Activated T-helper 1 cell treated with anti-CD3 and anti-CD28 coated beads, Interleukin-2, amount 50 U/mL, for 16 hours (primary cell): ENCODE measurements at places on chromosomes 2 and 18.

- no peak for DNase-seq
Observed at GRCh38 chr2:130951018-130951417, 114.3 kb downstream of the ARHGEF4 start.

- DNase-seq, result peak; percentile 11
Observed at GRCh38 chr2:206442833-206443734, at the start of gene ADAM23. Gene ADAM23, plus strand, starts transcription at chr2:206443532. Its CDS starts 335 bp downstream, at chr2:206443867.

DNA sequence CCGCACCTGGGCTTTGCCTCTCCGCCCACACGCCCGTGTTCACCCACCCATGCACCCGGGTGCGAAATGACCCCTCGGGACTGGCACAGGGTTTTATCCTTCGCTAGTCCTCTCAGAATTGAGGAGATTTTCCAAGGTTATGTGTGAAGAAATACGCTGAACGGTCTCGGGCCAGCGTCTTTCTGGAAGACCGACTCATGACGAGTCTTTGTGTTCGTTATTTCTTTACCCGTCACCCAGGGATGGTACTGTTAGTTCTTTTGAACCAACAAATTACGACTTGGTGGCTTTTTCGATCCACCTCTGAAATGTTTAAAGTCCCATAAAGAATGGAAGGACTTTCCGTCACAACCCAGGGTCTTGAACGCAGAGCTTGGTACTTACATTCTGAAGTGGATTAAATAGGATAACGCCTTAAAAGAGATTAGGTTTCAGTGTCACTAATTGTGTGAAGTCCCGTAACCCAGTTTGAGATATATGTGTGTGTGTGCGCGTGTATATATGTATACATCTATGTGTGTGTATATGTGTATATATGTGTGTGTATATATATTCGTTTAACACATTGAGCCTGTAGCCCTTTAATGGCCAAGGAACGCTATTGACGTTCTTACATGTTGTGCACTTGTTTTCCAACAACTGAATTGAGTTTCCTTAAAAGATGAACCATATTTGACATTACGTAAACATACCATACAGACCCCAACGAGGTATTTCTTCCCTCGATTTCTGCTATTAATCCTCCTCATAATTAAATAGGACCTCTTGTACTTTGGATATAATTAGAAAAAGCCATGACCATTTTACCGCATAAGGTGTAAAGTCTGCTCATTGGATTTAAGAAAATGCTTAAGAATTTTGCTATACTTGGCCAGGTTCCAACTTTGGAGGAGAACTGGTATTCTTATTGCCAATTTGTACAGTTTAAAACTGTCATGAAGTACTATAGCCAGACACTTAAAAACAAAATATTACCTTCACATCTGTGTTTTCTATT, 889 bp downstream of the ZC3H15 start:
- DNase-seq, result no peak

DNA sequence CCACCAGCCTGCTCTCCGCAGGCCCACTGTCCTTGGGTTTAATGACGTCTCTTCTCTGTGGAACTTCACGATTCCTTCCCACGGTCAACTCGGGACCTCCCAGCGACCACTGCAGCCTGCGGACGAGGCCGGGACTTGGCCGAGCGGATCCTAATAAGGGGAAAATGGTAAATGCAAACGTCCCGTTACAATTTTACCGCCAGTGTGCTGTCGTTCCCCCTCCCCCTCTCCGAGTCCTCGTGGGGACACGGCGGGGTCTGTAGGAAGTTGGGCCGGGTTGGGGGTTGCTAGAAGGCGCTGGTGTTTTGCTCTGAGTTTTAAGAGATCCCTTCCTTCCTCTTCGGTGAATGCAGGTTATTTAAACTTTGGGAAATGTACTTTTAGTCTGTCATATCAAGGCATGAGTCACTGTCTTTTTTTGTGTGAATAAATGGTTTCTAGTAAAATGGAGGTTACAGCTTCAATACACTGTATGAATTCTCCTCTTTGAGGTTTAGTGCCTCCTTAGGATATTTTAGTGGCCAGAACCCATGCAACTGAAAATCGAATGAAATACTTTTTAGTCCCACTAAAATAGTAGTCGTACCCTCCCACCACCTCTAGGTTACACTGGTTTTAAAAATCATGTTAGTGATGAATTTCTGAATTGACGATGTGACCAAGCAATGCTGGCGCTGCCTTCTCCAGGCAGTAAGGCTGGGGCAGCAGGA, 2.3 kb downstream of the HOXD11 start:
- DNase-seq, result no peak

DNA sequence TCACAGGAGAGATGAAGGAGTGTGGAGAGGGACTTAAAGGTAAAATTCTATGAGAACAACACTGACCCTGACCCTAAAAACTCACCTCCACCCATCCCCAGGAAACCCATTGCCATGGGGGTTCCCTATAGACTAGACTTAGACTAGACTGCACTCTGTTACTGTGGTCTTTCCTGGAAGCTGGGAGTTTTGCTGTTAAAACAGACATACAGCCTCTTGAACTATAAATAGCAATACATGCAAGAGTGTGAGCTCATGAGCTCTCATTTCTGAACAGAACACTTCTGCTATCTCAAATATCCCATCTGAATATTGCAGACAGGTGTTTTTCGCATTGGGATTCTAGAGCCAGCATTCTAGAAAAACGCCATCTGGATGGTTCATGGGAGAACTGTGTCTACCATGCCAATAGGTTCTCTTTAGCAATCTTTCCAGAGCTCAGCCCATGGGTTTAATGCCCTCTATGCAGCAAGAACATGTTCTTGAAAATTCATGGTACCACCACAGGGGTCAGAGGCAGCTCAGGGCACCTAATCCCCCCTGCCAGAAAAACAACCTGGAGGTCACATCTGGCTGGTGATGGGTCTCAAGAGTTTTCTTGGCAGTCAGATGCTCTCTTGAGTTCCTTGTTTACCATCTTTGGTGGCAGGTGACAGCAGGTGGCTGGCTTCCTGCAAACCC, 51.9 kb downstream of the SLC14A2 start:
- DNase-seq, result no peak

DNA sequence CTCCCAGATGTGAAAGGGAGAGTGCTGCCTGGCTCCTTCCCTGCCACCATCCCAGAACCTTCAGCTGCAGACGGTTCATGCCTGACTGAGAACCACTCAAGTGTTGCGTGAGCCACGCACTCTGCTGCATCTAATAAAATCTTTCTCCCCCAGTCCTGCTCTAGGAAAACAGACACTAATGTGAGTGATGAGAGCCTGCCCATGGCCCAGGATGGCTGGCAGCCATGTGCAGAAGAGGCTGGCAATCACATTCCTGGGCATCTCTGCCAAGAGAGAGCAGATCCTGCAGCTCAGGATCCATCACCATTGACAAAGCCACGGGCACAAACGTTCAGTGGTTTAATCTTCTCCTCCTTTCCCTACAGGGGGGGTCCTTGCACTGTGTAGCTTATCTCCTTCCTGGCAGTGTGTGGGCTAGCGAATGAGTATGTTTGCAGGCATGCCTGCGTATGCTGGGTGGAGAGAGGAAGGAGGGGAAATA, 477.5 kb downstream of the SLC4A3 start:
- DNase-seq, result no peak
